ENCODE measurements at places on chromosomes 2 and 18. TPM values are rescaled to one million over a fixed set of nuclear protein-coding genes. Genes with fewer than 3 reads are reported as not detected.

DNA sequence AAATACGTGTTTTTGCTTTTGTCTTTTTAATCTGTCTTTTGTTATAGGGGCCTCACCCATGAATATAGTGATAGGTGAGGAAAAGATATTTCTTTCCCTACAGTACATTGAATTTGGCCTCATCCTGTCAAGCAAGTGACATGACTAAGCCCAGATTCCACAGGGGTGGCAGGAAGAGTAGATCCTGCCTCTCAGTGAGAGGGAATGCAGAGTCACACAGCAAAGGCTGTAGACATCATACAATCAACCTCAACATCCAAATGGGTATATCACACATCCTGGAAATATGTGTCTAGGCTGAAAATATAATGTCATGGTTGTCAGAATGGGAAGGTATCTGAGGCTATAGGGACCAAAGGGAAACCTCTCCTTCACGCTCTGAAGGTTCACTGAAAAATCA lies 269.6 kb downstream of the CDH20 start:
- DNase-seq, result no peak
- no peak overlapping the region for H3K27ac ChIP-seq
- no peaks in the 10 kb centered on the region for H3K4me1 ChIP-seq
- H3K36me3 ChIP-seq, result no peaks in the 10 kb centered on the region
- peaks cover 4% of the 10 kb centered on the region for H3K27me3 ChIP-seq
- no peak overlapping the region for H3K4me3 ChIP-seq

GRCh38 chr2:107927034-107927534 lies 59.2 kb upstream of the SLC5A7 start:
- no peaks in the 10 kb centered on the region for H3K27me3 ChIP-seq
- H3K4me3 ChIP-seq, result no peak overlapping the region
- no peaks in the 10 kb centered on the region for H3K36me3 ChIP-seq
- no peak for DNase-seq
- H3K27ac ChIP-seq, result no peak overlapping the region

MOGAT1 gene
- not detected for polyA plus RNA-seq

DNA sequence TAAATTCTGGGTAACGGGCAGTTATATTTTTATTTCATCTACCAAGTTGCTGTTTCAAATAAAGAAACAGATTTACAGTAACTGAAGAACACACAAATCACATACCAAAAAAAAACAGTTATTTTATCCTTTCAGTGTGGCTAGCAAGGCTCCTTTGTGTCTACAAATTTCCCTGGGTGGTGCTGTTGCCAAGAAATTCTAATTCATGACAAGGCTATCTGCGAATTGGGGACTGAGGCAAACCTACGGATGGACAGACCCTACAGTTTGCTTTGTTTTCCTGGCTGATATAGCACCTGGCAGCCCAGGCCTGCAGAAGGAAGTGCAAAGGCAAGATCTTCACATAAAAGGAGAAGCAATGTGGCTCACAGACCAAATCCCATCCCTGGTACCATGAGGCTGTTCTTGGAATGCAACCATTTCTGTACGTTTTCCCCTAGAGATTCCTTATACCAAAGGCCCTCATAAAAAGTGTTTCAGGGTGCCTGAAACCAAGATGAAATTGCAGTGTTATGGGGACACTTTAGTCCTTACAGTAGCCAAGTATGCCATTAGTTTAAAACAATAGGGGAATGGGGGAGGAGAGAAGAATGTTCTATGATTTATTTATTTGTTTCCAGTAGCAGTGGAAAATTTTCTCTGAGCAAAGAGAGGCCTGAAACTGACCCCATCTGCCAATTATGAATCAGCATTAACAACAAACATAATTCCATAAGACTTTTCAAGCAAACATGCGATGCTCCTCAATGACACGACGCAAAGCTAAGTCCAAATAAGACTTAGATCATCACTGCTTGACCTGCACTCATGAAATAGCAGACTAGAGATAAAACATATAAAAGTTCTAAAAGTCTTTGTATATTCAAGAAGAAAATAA lies 4.3 kb downstream of the KLF7 start:
- no peak for DNase-seq
- peaks cover 13% of the 10 kb centered on the region for H3K27me3 ChIP-seq
- peaks cover 46% of the 10 kb centered on the region for H3K4me1 ChIP-seq

GRCh38 chr18:59877361-59877760 lies 22.4 kb upstream of the PMAIP1 start:
- H3K36me3 ChIP-seq, result no peaks in the 10 kb centered on the region
- no peak for DNase-seq
- H3K4me3 ChIP-seq, result no peak overlapping the region

DNA sequence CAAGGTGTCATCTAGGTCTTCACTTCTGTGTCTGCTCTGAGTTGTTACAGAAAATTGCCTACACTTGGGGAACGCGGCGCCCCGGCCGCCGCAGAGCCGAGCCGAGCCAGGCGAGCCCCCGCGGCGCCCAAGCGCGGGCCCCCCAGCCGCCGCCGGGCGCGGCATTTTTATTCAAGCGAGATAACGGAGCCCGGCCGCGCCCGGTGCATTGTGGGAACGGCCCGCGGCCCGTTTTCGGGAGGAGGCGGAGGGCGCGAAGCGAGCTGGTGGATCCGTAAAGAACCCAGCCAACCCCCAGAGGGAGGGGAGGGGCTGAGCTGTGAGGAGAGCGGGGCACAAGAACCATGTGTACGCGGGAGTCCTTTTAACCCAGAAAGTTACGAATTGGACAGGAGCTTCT lies 191.8 kb downstream of the FTCDNL1 start:
- H3K27ac ChIP-seq, result no peak overlapping the region
- no peak overlapping the region for H3K4me3 ChIP-seq
- H3K4me1 ChIP-seq, result no peaks in the 10 kb centered on the region
- DNase-seq, result no peak
- no peaks in the 10 kb centered on the region for H3K36me3 ChIP-seq

- H3K4me1 ChIP-seq, result no peaks in the 10 kb centered on the region
- no peak for DNase-seq
- H3K36me3 ChIP-seq, result no peaks in the 10 kb centered on the region
These were observed 35.1 kb downstream of the DCDC2C start for GRCh38 chr2:3738454-3738853.

DNA sequence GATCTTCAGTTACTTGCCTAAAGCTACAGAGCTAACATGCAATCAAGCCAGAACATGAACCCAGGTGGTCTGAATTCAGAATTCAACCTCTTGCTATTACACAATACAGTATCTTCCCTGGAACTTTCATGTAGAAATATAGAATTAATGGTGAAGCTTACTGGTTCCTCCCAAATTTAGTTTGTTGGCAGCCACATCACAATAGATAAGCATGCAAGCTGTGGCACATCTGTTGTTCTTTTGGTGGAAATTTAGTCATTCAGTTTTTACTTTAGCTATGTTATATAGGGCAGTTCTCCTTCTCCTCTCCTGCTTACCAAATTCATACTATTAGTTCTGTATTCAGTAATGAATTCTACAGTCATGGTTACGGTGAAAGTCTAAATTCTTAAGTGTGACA lies 101.0 kb upstream of the RNF152 start:
- DNase-seq, result no peak
- no peak overlapping the region for H3K27ac ChIP-seq
- no peaks in the 10 kb centered on the region for H3K27me3 ChIP-seq

DNA sequence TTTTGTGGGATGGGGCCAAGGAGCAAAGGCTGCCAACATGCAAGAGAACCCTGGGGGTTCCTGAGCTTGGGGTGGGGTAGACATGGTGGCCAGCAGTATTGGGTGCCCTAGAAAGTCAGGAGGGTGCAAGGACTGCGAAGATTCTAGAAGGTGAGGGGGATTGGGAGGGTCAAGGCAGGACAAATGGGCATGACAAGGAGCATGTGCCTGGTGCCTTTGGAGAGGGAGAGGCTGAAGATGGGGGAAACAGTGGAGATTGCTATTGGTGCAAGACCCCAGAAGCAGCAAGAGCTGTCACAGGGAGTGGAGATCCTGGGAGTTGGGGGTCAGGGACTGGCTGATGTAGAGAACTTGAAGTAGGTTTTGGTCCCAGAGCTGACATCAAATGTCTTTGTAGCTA lies 7.5 kb downstream of the B3GNT2 start:
- H3K27me3 ChIP-seq, result peaks cover 10% of the 10 kb centered on the region
- no peaks in the 10 kb centered on the region for H3K36me3 ChIP-seq
- H3K4me1 ChIP-seq, result peaks cover 86% of the 10 kb centered on the region

KCNF1 gene
- not detected for polyA plus RNA-seq

DNA sequence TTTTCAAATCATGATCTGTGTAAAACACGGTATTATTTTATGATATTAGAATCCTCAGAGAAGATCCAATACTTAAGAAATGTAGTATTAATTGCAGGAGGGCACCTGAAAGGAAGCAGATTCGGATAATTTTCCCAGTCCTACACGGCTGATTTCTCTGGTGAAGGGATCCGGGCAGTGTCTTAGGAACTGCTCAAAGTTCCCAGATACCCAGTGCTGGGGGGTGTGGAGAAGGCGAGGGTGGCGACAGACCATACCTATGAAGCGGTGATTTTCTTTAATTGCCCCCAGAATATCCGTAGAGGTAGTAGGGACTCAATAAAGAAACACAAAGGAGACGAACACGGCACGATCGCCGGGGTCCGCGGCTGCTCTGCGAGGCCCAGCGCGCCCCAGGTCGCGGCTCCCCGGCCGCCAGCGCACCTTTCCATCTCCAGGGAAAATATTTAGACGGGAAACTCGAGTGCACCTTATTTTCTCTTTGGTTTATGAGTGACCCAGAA lies 1.4 kb upstream of the SOX11 start:
- no peak for DNase-seq
- H3K4me3 ChIP-seq, result no peak overlapping the region
- peaks cover 17% of the 10 kb centered on the region for H3K27me3 ChIP-seq
- H3K36me3 ChIP-seq, result peaks cover 6% of the 10 kb centered on the region

DNA sequence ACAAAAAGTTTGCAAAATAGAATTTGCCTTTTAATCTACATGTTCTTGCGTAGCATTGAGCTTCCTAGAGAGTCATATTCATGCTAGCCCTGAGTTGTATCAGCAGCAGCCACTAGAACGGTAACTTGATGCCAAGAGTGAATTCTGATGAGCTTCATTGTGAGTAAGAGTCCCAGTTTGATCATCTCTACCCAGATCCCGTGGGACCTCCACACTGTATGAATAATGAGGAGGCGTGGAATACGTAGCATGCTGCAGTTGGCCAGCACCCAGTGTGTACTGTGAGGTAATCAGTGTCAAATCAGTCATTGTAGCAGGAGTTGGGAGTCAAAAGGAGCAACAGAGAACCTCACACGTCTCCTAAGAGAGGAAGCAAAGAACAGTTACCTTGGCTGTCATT lies 197.9 kb downstream of the NEDD4L start:
- no peaks in the 10 kb centered on the region for H3K36me3 ChIP-seq
- H3K4me1 ChIP-seq, result no peaks in the 10 kb centered on the region
- H3K27ac ChIP-seq, result no peak overlapping the region
- H3K27me3 ChIP-seq, result peaks cover 4% of the 10 kb centered on the region
- no peak for DNase-seq

GRCh38 chr2:181122601-181123000 lies 142.2 kb downstream of the UBE2E3 start:
- H3K36me3 ChIP-seq, result peaks cover 9% of the 10 kb centered on the region
- DNase-seq, result no peak
- H3K27ac ChIP-seq, result peak overlapping the region; percentile 55
- H3K27me3 ChIP-seq, result peaks cover 10% of the 10 kb centered on the region

GRCh38 chr18:23230686-23231085 lies 95.4 kb downstream of the CABLES1 start:
- H3K36me3 ChIP-seq, result no peaks in the 10 kb centered on the region
- peaks cover 42% of the 10 kb centered on the region for H3K4me1 ChIP-seq
- H3K27ac ChIP-seq, result peak overlapping the region; percentile 98
- peaks cover 19% of the 10 kb centered on the region for H3K27me3 ChIP-seq

DNA sequence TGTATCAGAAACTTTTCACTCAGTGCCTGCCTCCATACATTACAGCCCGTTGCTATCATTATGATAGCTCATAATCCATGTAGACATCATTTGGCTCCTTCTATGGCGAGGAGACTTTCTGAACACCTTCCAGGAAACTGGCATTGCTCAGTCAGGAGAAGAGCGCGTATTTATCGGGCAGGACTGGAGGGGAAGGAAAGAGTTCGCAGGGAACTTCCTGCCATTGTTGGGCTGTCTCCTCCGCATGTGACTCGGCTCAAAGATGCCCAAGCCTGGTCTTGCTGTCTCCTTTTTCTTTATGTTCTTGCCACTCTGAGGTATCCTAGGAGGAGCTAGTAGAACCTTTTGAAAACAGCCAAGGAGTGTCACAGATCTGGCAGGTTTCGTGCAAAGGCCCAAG lies 156.8 kb downstream of the CTIF start:
- no peak overlapping the region for H3K27ac ChIP-seq
- no peak overlapping the region for H3K4me3 ChIP-seq
- H3K4me1 ChIP-seq, result peaks cover 12% of the 10 kb centered on the region
- H3K36me3 ChIP-seq, result peaks cover 3% of the 10 kb centered on the region

DNA sequence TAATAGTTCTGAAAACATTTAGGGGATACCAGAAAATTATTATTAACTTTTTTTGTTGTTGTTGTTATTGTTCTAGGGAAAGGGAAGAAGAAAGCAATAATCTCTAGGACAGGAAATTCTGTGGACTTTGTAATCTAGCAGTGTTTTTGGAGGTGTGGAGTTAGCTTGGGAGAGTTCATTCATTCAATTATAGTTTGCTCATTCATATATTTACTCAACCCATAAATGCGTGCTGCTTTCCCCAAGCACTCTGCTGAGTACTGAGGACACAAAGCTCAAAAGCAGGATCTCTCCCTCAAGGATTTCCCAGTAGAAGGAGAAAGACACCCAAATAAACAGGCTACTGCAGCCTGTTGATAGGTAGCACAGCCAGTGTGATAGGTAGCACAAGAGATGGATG lies 984.3 kb downstream of the BCL11A start:
- no peak overlapping the region for H3K27ac ChIP-seq
- no peak overlapping the region for H3K4me3 ChIP-seq
- H3K4me1 ChIP-seq, result no peaks in the 10 kb centered on the region
- H3K36me3 ChIP-seq, result no peaks in the 10 kb centered on the region

GRCh38 chr2:240467659-240468302 lies 32.3 kb downstream of the GPC1 start:
- H3K27ac ChIP-seq, result no peak overlapping the region
- no peaks in the 10 kb centered on the region for H3K27me3 ChIP-seq
- no peak overlapping the region for H3K4me3 ChIP-seq
- DNase-seq, result no peak
- peaks cover 6% of the 10 kb centered on the region for H3K36me3 ChIP-seq

- no peaks in the 10 kb centered on the region for H3K36me3 ChIP-seq
- no peak for DNase-seq
- H3K4me1 ChIP-seq, result peaks cover 17% of the 10 kb centered on the region
These were observed 101.7 kb upstream of the MSH2 start for GRCh38 chr2:47301277-47301618.

GRCh38 chr18:80124131-80124530 lies 15.1 kb downstream of the ADNP2 start:
- H3K4me1 ChIP-seq, result peaks cover 13% of the 10 kb centered on the region
- no peak overlapping the region for H3K27ac ChIP-seq
- no peak for DNase-seq
- no peak overlapping the region for H3K4me3 ChIP-seq
- H3K27me3 ChIP-seq, result no peaks in the 10 kb centered on the region

PID1 gene
- polyA plus RNA-seq, result 0.38 TPM

KCNE4 gene
- not detected for polyA plus RNA-seq

DNA sequence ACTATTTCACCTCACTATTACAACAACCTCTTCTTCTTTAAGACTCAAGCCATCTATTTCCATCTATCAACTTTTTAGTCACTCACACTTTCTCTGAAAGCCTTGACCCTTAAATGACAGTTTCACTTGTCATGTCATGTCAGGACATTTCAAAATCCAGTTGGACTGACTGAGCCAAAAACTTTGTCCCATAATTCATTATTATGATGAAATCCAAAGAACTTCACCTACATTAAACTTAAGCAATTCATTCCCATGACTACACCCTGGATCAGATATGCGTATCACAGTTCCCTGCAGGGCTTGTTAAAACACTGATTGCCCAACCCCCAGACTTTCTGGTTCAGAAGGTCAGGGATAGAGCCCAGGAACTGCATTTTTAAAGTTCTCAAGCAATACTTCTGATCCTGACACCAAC lies 26.5 kb downstream of the LDAH start:
- DNase-seq, result no peak
- H3K27ac ChIP-seq, result no peak overlapping the region
- no peaks in the 10 kb centered on the region for H3K27me3 ChIP-seq
